ENCODE measurements at places on chromosomes 12 and 14. TPM values are rescaled to one million over a fixed set of nuclear protein-coding genes. Genes with fewer than 3 reads are reported as not detected.

DNA sequence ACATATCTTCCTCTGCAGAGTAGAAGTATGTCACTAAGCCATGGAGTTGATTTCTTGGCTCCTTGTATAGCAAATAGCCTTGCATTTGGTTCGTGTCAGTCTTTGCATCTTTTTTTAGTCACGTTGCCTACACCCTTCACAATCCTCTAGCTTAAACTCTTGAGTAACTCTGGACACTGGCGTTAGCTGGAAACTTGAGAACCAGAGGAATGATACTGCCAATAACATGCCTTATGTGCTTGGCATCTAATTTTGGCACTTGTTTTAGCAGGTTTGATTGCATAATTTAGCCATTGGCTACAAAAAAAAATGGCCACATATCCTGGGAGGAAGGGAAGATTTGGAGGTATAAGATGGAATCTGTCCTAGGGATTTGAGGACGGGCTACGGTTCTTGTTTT, 136.2 kb downstream of the ETV6 start:
- DNase-seq, result no peak

TMBIM4 gene
- 63.2 TPM for total RNA-seq

KLHDC1 gene
- total RNA-seq, result 0.07 TPM

DNA sequence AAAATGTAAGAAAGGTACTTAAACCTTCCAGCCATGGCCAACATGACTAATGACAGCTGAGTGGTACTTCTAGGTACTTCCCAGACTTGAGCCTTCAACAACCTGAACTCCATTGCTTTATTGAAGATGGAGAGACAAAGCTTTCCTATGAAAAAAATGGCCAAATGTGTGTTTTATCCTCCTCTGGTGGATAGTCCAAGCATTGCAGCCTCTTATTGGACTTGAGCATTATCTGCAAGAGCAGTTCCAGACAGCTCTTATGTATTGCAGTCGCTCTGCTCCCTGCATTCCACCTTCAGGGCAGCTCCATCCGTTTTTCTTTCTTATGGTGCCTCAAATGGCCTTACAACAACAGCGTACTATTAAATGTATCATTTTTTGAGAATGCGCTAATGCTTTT, 588.2 kb downstream of the NRXN3 start:
- DNase-seq, result peak; percentile 45

- no peak for DNase-seq
Observed at GRCh38 chr14:50312734-50313054, 570 bp downstream of the DMAC2L start.

DNA sequence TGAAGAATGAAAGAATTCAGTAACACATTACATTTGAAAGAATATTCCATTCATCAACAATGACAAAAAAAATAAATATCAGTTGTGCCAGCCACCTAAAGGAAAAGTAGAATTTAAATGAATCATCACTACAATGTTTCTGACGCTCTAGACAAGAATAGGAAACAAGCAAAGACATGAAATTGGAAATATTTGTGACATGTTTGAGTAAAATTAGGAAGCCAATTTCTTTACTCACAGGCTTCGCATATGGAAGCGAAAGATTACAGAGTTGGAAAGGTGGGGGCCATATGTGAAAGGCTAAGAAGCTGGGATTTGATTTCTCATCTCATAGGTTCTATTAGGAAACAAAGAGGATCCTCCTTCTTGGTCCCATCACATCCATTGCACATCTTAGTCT, 279.0 kb downstream of the IPO8 start:
- no peak for DNase-seq

- no peak for DNase-seq
Observed at GRCh38 chr14:103550451-103551337, 11.8 kb downstream of the BAG5 start.

GRCh38 chr12:129840145-129840884, 63.5 kb downstream of the TMEM132D start:
- no peak for DNase-seq

RNASE3 gene
- not detected for total RNA-seq

CPNE6 gene
- not detected for total RNA-seq

DNA sequence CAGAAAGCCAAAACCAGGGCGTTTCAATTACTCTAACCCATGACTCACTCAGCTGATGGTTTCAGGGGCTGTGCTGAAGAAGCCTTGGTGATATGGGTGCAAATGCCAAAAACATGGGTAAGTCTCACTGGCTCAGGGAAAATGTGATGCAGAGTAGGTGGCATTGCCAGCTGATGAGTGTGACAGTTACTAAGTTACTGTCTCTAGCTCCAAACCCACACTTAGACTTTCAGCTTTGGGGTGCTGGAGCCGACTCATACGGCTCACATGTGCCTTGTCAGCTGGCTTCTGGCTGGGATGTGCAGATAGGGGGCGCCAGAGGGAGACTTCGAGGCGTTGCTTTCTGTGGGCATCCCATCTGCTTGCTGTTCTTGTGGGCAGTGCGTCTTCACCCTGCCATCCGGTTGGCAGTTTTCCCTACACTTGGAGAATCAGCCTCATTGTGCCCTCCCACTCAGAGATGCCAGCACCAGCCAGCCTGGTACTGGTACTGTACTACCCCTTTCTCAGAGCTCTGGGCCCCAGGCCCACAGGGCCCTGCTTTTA, 11.1 kb upstream of the KRT7 start:
- DNase-seq, result peak; percentile 82

GRCh38 chr12:111444314-111444924, 38.7 kb downstream of the SH2B3 start:
- no peak for DNase-seq

DNA sequence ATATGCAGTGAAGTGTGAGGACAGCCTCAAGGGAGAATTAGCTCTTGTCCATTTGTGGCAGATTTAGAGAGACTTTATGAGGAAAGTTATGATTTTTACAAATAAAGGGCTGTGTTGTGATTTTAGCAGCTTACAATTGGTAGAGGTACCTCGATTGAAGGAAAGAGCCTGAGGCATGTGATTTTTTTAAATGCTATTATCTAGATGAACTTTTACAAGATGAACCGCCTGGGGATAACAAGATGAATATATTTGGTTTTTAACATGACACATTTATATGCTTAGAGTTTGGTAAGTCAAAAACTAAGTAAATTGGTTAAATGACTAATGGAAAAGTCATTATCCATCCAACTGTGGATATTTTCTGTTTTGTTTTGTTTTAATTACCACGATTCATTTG, 52.6 kb downstream of the AEBP2 start:
- DNase-seq, result peak; percentile 2

DNA sequence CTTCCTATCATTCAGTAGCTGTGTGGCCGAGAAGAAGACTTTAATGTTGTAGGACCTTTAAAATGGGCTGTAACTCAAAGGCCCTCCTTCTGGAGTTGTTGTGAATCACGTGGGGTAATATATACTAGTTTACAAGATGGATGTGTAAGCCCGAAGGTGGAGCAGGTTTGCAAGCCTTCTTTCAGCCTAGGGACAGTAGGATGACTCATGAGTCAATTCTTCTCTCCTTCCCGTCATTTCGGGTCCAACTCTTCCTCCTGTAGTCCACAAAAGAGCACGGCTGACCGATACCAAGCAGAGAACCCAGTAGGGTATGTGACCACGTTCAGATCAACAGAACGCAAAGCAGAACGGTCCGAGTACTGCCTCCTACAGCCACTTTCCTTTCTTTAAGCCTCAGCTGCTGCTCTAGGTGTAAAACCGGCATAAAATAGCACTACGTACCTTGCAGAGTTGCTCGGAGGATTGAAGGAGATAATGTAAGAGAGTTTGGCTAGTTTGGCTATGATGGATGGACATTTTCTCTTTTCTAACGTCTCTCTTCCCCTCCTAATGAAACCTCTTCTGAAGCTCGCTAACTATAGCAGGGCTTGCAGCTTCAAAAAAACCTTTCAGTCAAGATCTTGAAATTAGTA, 1.3 kb upstream of the RASSF3 start:
- DNase-seq, result peak; percentile 86

DYRK4 gene
- total RNA-seq, result 58.6 TPM

- no peak for DNase-seq
Observed at GRCh38 chr14:66295386-66295785, 190.8 kb upstream of the CCDC196 start.

DNA sequence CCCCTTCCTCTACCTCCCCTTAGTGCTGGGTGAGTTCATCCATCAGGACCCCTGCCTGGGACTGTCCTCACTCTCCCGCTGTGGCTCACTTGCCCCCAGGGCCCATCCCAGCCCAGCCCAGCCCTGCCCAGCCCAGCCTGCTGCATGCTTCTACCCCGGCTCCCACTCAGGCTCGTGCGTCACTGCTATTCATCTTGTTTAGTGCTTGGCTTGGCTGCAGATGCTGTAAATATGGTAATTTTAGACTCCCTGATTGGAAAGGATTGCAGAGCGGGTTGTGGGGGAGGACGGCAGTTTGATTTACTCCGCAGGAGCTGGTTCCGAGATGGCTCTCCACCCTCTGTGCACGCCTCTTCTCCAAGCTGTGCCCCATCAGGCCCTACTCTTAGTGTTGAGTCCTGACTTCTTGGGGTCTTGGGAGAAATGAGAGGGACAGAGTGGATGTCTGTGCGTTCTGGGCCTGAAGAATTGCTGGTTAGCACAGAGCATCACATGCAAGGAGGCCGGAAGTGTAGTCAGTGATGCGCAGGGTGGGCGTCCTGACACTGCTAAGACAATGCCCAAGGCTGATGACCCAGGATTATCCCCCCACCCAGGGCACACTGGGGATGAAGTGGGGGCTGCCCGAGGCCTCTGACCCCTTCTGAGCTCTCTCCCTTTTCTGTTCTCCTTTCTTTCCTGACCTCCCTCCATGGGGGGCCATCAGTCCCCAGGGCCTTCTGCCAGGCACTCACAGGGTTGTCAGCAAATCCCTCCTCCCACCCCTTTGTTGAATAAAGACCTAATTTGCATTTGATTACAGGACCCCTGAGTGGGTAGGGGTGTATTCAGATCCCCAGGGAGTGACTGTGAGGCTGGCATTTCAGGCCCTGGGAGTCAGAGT, 244.4 kb downstream of the ZFP36L1 start:
- peak; percentile 97 for DNase-seq

DNA sequence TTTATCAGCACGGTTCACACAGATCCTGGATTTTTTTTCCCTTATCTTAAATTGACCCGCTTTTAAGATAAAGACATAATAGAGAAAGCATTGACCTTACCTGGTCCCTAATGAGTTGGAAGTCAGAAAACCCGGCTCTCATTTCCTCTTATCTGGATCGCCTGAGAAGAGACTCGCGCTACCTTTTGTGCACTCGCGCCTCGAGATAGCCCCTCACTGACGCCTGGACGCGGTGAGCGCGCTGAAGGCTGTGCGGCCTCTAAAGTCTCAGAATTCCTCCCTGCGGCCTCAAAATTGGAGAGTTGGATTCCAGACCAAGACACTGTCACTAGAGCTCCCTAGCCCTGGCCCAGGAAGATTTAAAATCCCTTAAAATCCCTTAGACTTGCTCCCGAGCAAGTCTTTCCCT, 7.0 kb downstream of the NKX2-1 start:
- no peak for DNase-seq

LBHD2 gene
- not detected for total RNA-seq
